ENCODE measurements at places on chromosomes 1 and 21.

- no peak for DNase-seq
These were observed 30.4 kb downstream of the ERG start for GRCh38 chr21:38467911-38468310.

DNA sequence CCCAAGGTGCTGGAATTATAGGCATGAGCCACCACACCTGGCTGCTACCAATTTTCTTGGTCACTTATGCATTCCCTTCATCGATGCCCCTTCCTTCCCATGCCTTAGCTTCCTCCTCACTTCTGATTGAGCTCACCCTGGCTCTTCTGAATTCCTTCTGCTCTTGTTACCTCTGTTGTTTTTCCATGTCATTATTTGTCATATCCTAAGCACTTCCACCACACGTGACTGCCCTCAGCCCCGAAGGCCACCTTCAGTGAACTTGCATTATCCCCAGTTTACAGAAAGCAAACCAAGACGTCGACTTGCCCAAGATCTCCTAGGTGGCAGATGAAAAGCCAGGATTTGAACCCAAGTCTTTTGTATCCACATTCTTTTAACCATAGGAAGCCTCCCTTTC is 30.7 kb downstream of the CA6 start:
- DNase-seq, result no peak

DNA sequence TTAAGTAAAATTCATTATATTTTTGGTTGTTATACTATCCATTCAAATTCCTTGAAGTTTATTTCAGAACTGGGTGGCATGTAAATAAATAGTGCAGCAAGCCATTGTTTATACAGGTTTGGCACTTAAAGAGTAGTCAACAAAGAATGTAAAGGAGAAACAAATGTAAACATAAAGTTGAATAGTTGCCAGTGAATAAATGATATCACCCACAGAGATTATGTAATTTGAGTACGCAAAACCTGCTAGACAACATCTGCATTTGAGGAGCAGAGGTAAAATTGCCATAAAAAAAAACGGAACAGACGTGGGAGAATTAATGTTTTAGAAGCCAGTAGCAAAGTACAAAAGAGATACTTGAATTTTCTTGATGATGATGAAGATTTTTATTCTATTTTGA is 111.6 kb downstream of the ADGRL2 start:
- no peak for DNase-seq

DNA sequence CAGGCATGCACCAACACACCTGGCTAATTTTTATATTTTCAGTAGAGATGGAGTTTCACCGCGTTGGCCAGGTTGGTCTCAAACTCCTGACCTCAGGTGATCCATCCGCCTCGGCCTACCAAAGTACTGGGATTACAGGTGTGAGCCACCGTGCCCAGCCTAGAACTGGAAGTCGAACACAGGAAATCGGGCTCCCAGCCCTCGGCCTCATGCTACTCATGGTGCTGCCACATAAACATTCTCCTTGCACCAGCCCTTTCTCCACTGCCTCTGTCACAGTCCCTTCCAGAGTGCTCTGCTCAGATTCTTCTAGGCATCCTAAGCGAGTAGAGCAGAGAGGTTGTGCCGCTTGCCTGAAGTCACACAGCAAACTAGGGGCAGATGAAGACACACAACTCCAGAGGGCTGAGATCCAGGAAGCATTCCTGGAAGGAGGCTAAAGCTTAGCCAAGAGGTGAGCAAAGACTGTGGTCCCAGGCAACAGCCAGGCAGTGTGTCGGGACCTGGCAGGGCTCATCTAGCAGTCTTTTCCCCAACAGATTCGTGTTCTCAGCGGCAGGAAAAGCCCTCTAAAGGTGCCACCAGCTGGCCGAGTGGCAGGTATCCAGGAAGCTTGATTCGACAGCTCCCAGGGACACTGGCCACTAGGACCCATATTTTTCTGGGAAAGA is 29.6 kb upstream of the NPPB start:
- DNase-seq, result no peak

GRCh38 chr1:93605812-93606512 is 75.7 kb downstream of the BCAR3 start:
- no peak for DNase-seq
